Activated CD8-positive, alpha-beta memory T cell treated with anti-CD3 and anti-CD28 coated beads, Interleukin-2, amount 50 U/mL, for 4 hours (primary cell): ENCODE measurements at places on chromosomes 7 and 10.

GRCh38 chr7:108454674-108455550 is 1.3 kb downstream of the NRCAM start:
- peak; percentile 24 for DNase-seq

GRCh38 chr10:129799942-129800341 is 164.1 kb downstream of the EBF3 start:
- DNase-seq: no peak

- DNase-seq: no peak
Observed at GRCh38 chr7:45992826-45993225, 71.8 kb upstream of the IGFBP3 start.

DNA sequence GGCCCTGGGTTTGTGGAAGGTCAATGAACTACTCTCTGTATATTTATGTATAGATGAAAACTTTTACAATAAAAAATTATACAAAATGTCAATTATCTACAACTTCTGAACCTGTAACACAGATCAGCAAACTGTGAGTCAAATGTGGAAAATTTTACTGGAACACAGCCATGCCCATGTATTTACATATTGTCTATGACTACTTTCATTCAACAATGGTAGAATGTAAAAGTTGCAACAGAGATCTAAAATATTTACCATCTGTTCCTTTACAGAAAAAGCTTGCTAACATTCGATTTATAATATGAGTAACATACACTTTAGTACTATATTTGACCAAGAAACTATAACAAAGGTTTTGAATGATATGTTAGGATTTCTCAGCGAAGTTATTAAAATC is 481.6 kb downstream of the PARD3 start:
- no peak for DNase-seq

DNA sequence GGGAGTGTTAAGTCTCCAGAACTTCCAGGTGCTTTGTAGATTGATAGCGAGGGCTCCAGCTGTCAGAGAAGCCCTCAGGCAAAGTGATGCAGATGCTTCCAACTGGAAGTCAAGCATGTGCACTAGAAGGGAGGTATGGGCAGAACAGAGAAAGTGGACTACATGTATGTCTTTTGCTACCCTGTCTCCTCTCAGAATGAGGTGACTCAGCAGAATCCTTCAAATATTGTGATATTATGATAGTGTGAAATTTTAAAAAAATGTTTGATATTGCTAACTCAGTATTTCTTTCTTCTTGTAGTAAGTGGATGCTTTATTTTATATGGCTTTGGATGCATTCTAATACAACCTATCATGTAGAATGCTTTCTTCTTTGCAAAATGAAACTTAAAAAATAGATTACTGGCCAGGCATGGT is 138.9 kb upstream of the SVIL start:
- no peak for DNase-seq

DNA sequence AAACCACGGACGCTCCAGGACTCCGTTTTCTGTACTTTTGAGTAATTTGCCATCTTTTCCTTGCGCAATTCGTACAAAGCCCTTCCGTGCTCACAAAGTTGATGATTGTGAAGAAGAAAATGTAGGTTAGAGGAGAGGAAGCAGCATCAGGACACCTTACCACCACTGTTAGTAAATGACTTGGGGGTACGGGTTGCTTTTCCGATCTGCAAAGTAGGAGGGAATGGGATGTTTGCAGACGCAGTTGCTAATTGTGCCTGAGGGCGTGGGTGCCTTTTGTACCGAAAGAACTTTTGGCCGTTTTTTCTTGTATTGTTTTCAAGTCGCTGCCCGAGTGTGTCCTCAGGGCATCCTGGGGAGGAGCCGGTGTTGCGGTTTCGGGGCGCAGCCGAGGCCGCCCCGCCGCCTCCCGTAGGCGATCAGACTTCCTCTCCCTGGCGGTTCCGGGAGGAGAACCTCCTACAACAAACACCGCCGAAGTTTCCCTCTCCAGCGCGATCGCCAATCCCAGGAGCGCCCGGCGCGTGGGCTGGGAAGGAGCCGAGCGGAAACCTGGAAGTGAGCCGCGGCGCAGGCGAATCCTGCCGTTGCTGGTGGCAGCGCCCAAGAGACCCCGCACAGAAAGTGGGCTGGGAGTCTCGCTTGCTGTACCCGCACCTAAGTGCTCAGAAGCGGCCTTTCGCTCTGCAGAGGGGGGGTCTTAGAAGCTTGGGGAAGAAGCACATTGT is 1.0 kb downstream of the PRR15 start:
- DNase-seq: no peak

DNA sequence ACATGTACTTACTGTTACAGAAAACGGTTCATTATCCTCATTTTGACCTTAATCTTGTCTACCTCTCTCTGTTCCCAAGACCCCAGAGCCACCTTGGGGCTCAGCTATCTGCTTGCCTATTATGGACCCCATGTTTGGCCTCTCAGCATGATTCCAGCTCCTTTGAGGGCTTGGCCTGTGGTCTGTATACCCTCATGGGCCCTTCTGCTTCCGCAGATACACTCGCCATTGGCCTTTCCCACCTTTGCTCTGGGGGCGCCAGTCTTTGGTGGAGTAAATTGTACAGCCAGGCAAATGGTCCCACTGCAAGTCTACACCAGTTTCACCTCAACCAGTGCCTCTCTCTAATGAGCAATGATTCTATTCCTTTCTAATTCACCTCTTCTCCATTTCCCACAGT is 109.2 kb upstream of the ZNF746 start:
- DNase-seq: no peak

DNA sequence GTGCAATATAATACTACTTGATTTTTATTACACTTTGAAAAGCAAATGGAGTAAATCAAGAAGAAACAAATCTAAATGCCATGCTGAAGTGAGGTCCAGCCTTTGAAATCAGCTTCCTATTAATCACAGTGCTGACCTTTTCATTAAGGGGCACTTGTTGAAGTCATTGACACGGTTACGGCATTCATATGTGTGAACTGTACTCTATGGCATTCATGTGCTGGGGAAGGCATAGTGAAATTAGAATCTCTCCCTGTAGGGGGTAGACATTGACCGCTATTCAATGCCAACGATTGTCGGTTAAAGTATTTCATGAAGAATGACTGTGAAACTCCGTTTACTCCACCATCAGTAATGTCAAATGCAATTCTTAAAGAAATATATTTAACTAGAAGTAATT is 296.1 kb upstream of the SEMA3A start:
- DNase-seq: no peak

GRCh38 chr10:63522277-63522687 is 1.1 kb downstream of the REEP3 start:
- DNase-seq: no peak

DNA sequence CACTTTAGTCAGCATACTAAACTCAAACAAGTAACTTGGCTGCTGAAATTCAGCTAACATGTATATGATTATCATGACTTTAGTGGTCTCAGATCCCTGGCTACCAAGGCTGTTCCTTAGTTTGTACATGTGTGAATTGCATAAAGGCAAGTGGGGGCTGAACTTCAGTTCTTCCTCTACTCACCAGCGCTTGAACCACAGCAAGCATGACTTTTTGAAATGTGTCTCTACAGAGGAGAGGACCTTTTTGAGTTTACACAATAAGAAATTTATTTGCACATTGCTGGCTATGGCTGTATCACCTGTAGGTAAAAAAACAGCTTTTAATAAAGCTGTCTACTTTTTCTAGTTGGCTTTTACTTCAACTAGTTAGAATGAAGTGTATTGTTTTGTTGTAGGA is 48.8 kb downstream of the MDFIC start:
- DNase-seq: no peak

- DNase-seq: no peak
Observed at GRCh38 chr10:97612386-97612785, 20.9 kb downstream of the MORN4 start.

GRCh38 chr10:97574374-97575126 is 2.0 kb downstream of the ANKRD2 start:
- no peak for DNase-seq

- no peak for DNase-seq
Observed at GRCh38 chr7:116101704-116102103, 71.1 kb upstream of the TFEC start.

- no peak for DNase-seq
Observed at GRCh38 chr7:20240080-20240926, 23.1 kb upstream of the MACC1 start.

DNA sequence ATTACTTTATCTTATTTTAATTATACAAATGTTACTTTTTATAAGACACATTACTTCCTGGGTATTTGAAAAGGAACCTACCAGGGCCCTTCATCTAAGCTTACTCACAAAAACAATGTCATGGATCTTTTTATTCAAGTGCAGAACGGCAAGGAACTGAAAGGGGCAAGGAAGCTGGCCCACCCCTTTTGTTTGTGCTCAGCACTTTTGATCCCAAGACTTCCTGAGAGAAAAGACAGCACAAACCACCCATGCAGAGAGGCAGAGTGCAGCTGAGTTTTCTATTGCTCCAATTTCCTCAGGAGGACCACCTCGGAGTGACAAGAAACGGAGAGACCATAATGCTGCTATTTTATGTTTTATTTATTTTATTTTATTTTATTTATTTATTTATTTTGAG is 232.0 kb upstream of the NRP1 start:
- no peak for DNase-seq

GRCh38 chr10:12235116-12235694 is 39.2 kb downstream of the CDC123 start:
- DNase-seq: no peak

GRCh38 chr10:79248341-79249185 is 98.7 kb upstream of the PPIF start:
- no peak for DNase-seq

DNA sequence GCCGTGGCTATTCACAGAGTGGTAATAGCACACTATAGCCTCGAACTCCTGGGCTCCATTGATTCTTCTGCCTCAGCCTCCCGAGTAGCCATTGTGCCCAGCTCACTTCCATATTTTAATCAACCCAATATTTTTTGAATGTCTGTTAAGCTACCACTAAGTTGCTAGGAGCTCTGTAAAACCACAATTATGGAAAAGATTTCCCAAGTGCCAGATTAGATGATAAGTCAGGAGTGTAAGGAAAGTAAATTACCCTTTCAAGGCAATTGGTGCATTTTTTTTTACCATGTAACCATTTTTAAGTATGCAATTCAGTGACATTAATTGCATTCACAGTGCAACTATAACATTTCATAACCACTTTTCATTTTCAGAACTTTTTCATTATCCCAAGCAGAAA is 87.5 kb upstream of the GATAD1 start:
- DNase-seq: no peak

DNA sequence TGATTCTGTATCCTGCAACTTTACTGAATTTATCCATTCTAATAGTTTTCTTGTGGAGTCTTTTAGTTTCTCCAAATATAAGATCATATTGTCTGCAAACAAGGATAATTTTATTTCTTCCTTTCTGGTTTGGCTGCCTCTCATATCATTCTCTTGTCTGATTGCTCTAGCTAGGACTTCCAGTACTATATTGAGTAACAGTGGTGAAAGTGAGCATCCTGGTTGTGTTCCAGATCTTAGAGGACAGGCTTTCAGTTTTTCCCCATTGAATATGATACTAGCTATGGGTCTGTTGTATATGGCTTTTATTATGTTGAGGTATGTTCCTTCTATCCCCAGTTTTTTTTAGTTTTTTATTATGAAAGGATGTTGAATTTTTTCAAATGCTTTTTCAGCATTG is 28.2 kb downstream of the KLHL7 start:
- DNase-seq: no peak
